NCI-H1092 treated with DMSO at 0.1 percent for 48 hours (cell line): ENCODE measurements at places on chromosomes 5 and 9.

GRCh38 chr5:178206166-178207101 is 2.1 kb downstream of the HNRNPAB start:
- no peak for DNase-seq

DNA sequence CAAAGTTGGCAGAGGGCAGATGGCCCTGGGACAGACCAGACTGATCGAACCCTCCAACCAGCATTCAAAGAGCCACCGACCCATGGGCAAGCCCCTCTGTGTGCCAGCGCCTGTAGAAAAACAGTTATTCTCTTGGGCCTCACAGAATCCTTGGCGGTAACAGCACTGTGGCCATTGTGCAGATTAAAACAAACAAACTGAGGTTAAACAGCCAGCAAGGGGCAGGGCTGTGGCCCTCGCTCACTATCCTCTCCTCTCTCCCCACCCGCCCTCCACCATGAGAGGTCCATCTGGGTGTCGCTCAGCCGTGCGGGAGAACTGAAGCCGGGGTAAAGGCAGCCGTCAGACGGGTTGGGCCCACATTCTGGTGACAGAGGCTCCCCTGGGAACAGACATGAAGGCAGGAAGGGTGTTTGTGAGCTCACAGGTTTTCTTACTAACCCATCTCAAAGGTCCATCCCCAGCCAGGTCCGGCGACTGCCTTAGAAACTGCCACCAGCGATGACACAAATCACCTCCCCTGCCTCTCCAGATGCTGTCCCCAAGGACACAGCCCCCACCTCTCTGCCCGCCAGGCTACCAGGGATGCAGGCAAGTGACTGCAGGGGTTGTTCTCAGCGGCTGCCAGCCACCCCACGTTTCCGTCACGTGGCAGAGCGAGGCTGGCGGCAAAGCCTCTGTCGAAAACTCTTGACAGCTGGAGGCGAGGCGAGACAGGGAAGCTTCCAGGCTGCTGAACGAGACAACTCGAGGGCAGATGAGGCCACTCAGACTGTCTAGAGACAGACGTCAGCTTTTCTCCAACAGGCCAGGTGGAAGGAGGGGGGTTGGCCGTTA is 75.8 kb upstream of the SARDH start:
- DNase-seq, result no peak

DNA sequence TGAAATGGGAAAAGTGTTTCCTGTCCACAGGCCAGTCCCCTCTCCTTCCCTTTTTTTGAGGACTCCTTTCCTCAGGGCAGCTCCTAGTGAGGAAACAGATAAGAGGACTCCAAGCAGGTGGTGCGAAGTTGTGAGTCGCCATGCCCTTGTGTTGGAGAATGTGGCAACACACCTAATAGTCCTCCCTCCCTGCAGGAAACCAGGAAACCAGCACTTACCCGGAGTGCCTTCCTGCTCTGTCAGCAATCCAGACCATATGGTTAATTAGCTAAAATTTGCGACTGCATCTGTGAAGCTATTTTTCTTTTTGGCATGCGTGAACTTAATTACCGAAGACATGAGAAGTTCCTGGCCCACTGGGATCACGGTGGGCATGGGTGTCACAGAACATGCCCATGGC is 69.9 kb downstream of the TRIM32 start:
- DNase-seq, result no peak

DNA sequence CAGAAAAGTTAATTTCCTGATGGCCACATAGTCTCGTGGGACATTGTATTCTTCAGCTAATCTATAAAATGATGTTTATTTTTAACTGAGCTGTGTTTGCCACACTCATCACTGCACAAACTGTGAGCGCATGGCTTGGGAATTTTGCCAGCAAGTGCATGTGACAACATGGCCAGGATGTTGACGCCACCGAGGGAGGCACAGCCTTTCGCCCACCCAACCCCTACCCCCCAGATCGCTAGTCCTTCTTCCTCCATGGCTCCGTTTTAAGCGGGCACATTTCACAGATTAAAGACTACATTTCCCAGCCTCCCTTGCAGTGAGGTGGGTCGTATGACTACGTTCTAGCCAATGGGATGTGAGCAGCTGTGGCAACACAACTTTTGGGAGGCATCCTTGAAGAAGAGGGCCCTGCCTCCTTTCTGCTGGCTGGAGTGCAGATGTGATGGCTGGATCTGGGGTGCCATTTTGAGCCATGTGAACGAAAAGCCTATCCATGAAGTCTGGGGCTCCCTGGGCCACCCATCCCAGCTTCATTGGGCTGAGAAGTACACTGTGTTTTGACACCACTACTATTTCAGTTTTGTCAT is 7.9 kb downstream of the NRARP start:
- no peak for DNase-seq

GRCh38 chr5:98705841-98706240 is 67.6 kb upstream of the RGMB start:
- DNase-seq, result no peak

- DNase-seq, result no peak
Observed at GRCh38 chr5:154109416-154110106, 70.8 kb downstream of the MFAP3 start.

DNA sequence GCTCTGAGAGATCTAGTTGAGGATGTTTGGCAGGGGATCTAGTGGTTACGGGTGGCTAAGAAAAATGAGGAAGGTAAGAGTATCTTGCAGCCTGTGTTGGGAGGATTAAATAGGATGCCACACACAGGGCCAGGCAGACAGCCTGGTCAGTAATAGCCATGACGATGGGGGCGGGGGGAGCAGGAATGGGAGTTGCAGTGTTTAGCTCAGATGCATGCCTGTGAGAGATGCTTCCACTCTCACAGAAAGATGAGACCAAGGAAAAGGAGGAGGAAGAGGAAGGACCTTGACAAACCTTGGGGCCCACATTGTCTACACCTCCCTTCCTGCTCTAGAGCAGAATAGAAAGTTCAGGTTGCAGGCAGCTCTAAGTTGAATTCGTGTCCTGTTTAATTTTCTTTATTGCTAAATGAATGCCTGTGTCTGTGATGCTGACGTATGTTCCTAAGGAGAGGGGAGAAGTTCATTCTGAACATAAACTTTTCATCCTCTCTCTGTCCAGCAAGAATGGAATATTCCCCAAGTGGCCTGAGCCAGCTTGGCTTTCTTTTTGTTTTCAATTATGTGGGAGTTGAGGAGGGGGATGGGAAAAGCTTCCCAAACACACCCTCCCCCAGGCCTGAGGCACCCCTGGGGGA is 28.7 kb downstream of the TGFBI start:
- no peak for DNase-seq
